ENCODE measurements at places on chromosomes 2 and 18. TPM values are rescaled to one million over a fixed set of nuclear protein-coding genes. Genes with fewer than 3 reads are reported as not detected.

The HDHD2 gene
- 37.1 TPM for total RNA-seq

The DNAH7 gene
- total RNA-seq = 2.3 TPM

GRCh38 chr2:28096421-28096820, 205.9 kb downstream of the BABAM2 start:
- H3K4me3 ChIP-seq = no peak overlapping the region
- H3K4me1 ChIP-seq = peaks cover 6% of the 10 kb centered on the region
- no peaks in the 10 kb centered on the region for H3K27me3 ChIP-seq
- H3K36me3 ChIP-seq = no peaks in the 10 kb centered on the region
- no peak overlapping the region for H3K27ac ChIP-seq
- DNase-seq = no peak

DNA sequence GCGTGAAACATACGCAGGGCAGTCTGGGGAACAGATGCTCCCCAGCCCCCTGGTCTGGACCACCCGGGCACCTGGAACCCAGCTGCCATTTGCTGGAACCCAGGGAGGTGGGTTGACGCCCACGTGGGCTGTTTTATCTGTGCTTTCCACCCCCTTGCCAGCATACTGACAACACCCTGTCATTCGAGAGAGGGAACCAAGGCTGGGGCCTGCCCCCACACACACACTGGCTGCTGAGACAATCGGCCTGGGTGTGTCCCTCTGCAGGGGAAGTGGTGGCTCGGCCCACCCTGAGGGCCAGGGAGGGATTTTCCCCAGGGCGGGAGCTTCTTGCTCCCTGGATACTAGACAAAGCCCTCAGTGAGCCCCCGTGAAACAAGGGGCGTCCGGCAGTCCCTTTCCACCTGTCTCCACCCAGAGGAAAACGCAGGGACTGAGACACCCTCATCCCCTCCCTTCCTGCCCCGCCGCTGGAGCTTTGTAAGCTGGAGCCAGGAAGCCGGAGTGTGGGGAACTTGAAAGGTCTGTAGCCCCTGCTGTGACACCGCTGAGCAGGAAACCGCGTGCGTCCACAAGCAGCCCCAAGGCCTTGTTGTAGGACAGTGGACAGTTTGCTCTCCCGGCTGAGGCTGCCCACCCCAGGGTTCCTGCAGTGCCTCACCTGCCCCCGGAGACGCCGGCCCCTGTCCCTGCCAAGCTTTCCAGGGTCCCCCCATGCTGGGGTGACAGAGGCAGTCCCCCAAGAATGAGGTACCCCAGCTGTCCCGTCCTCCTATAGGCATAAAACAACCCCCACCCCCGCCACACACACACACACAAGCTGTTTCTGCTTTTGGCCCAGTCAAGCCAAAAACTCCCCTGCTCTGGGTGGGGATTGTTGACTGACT, 14.1 kb upstream of the KLF11 start:
- no peak overlapping the region for H3K4me3 ChIP-seq
- no peaks in the 10 kb centered on the region for H3K4me1 ChIP-seq
- DNase-seq = no peak
- no peaks in the 10 kb centered on the region for H3K27me3 ChIP-seq
- no peak overlapping the region for H3K27ac ChIP-seq

DNA sequence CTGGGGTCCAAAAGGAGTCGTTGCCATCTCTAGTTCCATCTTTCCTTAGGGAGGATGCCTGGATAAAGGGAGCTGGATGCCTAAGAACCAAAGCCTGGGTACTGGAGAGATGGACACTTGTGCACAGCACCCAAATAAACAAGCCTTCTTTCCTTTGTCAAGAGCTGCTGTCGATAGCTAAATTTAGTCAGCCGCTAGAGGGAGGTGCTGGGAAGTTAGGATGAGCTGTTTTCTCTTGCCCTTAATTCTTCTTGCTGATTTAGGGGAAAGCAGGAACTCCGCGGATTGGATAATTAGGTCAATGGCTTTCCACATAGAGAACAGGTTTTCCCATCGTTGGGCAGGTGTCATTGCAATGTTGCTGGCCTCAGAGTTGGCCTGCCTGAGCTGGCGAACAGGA, 30.9 kb upstream of the SERPINB12 start:
- no peak overlapping the region for H3K27ac ChIP-seq
- H3K36me3 ChIP-seq = no peaks in the 10 kb centered on the region
- no peaks in the 10 kb centered on the region for H3K4me1 ChIP-seq
- H3K4me3 ChIP-seq = no peak overlapping the region
- no peak for DNase-seq

DNA sequence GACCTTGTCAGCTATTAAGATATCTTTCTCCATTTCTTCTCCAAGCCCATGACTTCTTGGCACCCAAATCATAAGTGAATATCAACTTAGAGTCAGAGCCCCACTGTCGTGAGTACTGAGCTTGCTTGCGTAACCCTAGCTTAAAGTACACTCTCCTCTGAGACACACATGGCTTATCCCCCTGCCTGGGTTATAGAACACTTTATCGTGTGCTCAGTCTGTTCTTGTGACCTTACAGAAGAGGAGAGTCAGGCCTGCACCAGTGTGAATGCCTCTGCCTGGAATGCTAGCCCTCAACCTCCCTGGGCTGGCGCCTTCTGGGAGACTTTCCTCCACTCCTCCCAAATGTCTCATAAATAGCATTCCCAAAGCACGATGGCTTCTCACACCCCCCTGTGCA, 79.3 kb downstream of the CEP192 start:
- no peaks in the 10 kb centered on the region for H3K36me3 ChIP-seq
- H3K27me3 ChIP-seq = no peaks in the 10 kb centered on the region
- no peaks in the 10 kb centered on the region for H3K4me1 ChIP-seq
- no peak overlapping the region for H3K4me3 ChIP-seq

DNA sequence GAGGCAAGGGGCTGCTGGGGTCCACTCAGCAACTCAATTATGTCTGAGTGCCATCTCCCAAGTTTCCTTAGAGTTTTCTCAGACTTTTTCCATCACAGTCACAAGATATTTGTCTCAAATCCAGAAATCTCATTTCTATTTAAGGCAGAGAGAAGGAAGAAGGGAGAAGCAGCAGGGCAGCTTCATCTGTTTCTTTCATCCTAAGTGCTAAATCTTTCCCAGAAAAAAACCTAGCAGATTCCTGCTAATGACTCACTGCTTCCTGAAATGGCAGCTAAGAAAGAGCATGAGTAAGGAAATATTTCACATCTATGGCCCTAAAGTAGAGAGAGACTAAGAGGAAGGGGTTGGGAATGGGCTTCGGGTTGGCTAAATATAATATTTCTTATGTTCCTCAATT, 88.0 kb downstream of the KYNU start:
- H3K4me3 ChIP-seq = no peak overlapping the region
- H3K36me3 ChIP-seq = no peaks in the 10 kb centered on the region
- H3K27me3 ChIP-seq = no peaks in the 10 kb centered on the region
- DNase-seq = no peak
- no peak overlapping the region for H3K27ac ChIP-seq

DNA sequence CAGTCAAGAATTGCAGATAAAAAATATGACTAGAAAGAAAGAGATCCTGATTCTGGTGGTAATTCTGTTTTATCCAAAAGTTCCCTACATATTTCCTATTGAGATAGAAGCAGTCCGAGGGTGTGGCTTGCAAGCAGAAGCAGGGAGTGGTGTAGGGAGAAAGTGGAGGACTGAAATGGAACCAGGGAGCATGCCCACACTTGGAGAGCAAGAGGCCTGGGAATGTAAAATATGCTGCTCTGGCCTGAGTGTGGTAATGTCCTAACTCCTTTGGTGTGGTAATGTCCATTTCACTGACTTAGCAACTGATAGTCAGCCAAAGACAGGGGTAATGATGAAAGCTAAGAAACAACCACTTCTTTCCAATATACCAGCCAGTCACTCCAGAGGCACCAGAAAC, 30.1 kb upstream of the FMNL2 start:
- H3K27me3 ChIP-seq = no peaks in the 10 kb centered on the region
- H3K27ac ChIP-seq = no peak overlapping the region
- H3K36me3 ChIP-seq = no peaks in the 10 kb centered on the region
- H3K4me3 ChIP-seq = no peak overlapping the region

DNA sequence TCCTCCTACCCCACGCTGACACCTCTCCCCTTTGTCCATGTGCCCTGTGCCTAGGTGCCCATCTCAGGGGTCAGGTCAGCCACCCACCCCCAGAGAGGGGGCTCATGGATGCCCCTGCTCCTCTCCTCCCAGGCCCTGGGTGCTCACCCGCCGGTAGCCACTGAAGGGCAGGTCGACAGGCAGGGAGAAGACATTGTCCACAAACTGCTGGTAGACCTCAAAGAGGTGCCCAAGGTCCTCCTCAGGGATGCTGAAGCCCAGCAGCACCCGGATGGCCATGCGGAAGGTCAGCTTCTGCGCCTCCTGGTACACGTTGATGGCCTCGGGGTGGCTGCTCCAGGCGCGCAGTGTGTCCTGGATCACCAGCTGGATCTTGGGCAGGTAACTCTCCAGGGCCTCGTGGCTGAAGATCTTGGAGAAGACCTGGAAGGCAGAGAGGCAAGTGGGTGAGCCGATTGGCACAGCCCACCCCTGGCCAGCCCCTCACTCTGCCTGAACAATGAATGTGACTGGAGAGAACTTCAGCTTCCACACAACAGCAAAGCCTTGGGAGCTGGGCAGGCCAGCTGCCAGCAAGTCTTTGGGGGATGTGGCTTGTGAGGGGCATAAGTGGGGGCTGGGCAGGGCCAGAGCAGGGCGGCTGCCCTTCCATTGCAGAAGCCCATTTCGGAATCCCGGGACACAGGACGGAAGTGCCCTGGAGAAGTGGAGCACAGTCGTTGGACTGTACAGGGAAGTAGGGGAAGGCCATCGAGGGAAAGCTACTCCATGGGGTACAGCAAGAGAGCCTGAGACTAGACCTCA, 12.5 kb downstream of the CYP26B1 start:
- H3K36me3 ChIP-seq = no peaks in the 10 kb centered on the region
- DNase-seq = no peak
- no peak overlapping the region for H3K4me3 ChIP-seq
- H3K4me1 ChIP-seq = peaks cover 2% of the 10 kb centered on the region

GRCh38 chr2:46123013-46123412, 174.2 kb upstream of the EPAS1 start:
- no peak overlapping the region for H3K4me3 ChIP-seq
- no peak overlapping the region for H3K27ac ChIP-seq
- H3K4me1 ChIP-seq = peaks cover 3% of the 10 kb centered on the region
- DNase-seq = no peak

DNA sequence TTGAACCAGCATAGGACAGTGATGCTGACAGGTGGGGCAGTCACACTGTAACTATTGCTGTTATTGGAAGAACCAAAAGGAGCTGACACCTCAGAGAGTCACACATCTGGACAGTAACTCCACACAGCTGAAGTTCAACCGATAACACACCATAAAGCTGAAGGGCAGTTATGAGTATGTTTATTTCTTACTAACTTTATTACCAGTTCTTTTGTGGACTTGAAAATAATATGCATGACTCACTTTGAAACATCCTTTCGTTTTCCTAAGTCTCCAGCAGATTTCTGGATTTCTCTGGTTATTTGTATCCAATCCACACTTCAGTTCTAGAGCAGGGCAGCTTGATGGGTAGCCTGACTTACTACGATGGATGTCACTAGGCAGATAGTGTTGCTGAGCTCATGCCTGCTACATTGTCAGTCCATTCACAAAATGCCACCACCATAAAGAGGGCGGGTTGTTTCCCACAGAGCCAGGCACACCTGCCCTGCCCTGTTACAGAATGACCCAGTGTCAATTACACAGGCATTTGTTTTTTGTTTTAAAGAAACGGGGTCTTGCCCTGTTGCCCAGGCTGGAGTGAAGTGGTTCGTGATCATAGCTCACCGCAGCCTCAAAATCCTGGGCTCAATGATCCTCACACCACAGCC, 8.4 kb upstream of the AGBL5 start:
- H3K36me3 ChIP-seq = no peaks in the 10 kb centered on the region
- DNase-seq = no peak
- H3K27ac ChIP-seq = no peak overlapping the region
- no peaks in the 10 kb centered on the region for H3K27me3 ChIP-seq

DNA sequence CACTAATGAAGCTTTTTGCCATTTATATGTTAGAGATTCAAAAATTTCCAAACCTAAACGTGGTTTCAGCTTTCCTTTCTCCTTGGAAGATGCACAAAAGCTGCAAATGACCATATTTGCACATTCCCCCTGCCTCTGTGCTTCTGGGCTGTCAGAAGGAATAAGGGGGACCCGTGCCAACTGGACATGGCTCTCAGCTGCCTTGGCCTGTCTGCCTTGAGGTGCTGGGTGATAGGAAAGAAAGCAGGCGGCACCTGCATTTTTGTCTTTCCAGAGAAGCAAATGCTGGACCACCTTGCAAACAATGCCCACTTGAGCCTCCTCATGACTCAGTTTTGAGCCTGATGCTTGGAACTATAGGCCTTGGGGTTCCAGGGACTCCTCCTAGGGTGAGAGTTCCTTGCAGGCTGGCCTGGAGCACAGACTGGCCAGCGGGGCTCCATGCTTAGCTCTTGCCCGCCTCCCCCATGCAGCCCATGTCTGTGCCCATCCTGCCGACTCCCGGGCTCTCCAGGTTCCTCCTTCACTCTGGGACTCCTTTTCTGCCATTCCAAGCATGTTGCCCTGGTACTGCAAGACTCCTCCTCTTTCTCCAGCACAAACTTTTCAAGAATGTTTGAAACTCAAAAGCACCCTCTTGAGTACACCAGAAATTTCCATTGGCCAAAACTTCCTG, 109.0 kb upstream of the EPAS1 start:
- H3K36me3 ChIP-seq = no peaks in the 10 kb centered on the region
- no peak overlapping the region for H3K27ac ChIP-seq
- no peaks in the 10 kb centered on the region for H3K27me3 ChIP-seq
- H3K4me3 ChIP-seq = no peak overlapping the region
- DNase-seq = no peak

DNA sequence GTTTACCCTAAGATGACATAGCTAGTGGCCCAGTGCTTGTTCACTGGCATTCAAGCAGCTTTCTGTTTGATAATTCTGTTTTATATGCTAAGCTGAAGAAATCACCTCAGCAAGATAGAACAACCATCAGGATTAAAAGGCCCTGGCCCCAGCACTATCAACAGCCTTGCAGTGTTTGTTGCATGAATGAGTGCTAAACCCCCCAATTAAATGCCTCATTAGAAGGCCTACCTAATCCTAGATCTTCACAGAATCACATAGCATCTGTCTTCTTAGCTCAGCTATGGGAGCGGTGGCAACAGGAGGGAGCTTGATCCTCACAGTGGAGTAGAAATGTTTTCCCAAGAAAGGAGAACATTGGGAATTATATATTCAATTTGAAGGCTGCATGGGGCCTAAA, 194.1 kb upstream of the HNMT start:
- no peaks in the 10 kb centered on the region for H3K36me3 ChIP-seq
- H3K27me3 ChIP-seq = no peaks in the 10 kb centered on the region
- H3K27ac ChIP-seq = no peak overlapping the region
- H3K4me3 ChIP-seq = no peak overlapping the region

DNA sequence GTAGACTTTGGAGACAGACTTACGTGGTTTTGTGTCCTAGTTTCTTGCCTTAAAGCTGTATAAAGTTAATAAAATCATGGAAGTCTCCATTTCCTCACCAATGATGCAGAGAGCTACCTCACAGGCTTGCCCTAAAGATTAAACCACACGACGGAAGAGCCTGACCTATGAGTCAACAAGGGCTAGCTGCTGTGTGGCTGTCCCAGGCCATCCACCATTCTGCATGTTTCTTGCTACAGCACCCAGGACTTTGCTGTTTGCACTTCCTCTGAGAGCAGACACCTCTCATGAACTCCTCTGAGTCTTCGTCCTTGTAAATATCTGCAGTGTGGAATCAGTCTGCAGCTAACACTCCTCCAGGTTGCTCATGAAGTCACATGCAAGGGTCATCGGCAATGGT, 160.0 kb upstream of the TRIB2 start:
- no peak overlapping the region for H3K27ac ChIP-seq
- H3K36me3 ChIP-seq = no peaks in the 10 kb centered on the region
- no peak for DNase-seq
- no peaks in the 10 kb centered on the region for H3K27me3 ChIP-seq
- H3K4me3 ChIP-seq = no peak overlapping the region
- peaks cover 5% of the 10 kb centered on the region for H3K4me1 ChIP-seq

Data from ovary (tissue), 10 donors.